ENCODE measurements at places on chromosomes 11 and 22.

- DNase-seq: peak; percentile 70
Observed at GRCh38 chr11:71927820-71928736, at the start of gene XNDC1N. Gene XNDC1N (minus strand): TSS chr11:71928594. CDS start chr11:71923353, 5,241 bp downstream.

DNA sequence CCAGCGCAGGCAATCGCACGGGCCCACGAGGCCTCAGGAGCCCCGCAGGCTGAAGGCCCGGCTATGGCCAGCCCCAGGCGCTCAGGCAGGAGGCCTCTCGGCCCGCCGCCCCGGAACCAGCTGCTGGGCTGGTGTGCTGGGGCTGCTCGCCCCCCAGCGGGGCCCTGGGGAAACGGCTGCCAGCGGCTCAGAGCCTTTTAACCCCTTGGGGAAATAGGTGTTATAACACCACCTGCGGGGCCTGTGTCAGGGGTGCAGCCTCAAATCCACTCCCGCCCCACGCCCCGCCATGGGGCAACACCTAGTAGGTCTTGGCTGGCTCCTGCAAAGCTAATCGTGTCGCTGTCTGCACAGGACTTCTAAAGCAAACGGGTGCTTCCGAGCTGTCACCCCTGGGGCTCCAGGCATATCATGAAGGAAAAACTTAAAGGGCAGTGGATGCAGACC is 237.4 kb downstream of the TTC28 start:
- DNase-seq: peak; percentile 69

- no peak for DNase-seq
Observed at GRCh38 chr22:28600546-28601143, 79.0 kb downstream of the TTC28 start.

DNA sequence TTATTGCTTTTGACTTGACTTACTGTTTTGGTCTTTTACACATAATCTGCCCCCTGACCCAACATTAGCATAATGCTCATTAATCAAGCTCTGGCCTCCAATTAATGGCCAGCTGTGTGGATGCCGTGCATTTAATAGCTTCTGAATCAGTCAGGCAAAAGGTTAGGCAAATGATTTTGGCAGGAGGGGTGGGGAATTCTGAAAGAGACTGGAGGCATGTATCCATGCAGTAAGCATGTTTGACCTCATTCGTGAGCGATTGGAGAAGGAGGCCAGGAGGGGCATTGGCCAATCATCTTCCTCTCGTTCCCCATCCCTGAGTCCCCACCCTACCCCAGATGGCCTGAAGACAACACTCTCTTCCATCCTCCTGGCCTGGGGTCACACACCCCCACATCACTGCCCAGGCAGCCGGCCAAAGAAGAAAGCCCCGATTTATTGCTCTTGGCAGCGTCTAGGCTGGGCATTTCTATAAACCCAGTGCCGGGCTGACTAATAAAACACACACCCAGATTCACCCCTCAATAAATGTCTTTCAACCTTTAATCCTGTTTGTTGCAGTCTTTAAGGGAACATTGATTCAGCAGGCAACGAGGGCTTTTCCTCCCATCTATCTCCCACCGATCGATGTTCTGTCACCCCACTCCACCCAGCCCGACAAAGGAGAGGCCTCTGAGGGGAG is 150.0 kb downstream of the OPCML start:
- no peak for DNase-seq
